ENCODE measurements at places on chromosomes 11 and 22. TPM values are rescaled to one million over a fixed set of nuclear protein-coding genes. Genes with fewer than 3 reads are reported as not detected.

DNA sequence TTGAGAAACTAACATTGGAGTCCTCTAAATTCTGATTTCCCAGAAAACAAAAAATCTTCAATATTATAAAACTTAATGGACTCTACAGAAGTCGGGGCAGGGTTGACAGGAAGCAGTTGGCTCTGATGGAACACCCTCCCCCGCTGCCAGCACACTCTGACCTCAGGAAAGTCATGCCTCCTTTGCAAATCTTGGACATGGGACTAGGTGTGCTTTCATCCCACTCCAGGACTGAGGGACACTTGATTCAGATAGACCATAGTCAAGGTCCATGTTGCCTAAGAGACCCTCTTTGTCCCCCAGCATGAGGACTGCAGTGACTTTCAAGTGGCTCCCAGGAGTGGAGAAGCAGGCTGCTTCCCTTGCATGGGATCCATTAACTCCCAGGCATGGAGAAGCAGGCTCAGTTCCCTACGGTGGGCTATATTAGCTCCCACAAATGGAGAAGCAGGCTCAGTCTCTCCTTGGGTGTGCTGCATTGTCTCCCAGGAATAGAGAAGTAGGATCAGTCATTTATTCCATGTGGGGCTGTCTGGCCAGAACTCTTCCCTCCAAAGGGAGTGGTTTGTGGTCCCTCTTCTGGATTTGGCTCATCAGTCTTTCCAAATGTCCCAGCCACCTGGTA, 38.3 kb downstream of the C22orf31 start:
- no peak for DNase-seq

GRCh38 chr11:45041596-45041995, 90.9 kb upstream of the TP53I11 start:
- DNase-seq: no peak

FBLN1 gene
- polyA plus RNA-seq: 96.0 TPM

DNA sequence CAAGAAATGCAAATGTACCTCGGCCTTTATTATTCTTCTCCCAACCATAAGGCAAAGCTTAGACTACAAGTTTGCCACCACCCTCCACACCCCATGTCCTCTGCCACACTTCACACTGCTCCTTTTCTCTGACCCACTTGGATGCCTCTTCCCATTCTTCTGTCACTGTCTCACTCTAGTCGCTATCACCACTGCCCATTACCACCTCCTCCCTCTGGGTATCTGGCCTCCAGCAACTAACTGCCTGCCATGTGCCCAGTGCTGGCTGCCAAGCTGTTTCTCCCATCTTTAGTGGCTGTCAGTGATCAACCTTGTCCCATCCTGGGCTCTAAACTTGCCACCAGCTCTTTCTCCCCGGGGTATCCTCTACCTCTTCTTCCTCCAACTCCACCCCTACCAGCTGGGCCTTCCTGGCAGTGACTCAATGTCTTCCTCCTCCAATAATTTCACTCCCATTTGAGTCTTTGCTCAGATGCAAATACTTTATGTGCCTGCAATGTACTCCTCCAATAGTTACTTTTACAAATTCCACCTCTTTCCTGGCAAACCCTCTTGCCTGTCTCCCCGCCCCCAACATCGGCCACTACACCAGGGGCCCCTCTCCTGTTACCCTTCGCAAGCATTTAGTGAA, 20.1 kb upstream of the KDM2A start:
- DNase-seq: no peak

DNA sequence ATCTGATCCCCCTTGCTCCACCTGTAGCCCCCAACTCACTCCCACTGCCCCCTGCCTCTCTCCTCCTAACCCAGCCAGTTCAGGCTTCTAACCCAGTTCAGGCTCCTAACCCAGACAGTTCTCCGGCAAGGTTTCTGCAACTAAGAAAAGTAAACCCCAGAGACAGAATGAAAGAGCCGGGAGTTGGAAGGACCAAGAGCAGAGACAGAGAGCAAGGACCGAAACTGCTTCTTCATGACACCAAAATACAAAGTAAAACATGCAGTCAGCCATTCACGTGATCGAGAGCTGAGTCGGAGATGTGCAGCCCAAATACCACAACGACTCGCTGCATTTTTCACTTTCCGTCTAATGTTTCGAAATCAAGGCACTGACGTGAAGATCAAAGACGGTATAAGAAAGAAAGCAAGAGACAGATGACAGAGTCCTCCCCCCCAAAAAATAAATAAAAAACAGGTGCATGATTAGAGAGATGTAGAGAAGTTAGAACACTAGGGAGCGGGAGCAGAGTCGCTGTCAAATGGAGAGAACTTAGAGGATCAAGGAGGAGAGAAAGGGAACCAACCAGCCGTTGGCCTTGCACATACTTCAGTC, 884 bp downstream of the IL10RA start:
- no peak for DNase-seq

KCNE3 gene
- polyA plus RNA-seq: 3.1 TPM

DNA sequence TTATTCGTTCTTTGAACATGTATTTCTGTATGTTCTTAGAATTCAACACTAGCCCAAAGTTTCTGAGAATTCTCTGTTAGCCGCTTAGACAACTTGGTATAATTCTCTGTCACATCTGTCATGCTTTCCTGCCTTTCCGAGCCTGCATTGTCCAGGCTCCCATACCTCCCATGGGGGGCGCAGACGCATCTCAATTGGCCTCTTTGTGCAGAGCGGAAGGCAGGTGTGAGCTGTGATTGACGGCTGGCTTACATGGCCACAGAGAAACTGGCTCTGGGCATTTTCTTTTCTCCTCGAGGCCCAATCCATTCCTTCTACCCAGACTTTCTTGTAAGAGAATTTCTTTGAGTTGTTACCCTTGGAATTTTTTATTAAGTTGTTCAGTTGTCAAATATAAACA, 132.7 kb upstream of the SESN3 start:
- DNase-seq: no peak

- DNase-seq: no peak
Measured at GRCh38 chr11:44848963-44849350, 101.7 kb downstream of the TP53I11 start.

DNA sequence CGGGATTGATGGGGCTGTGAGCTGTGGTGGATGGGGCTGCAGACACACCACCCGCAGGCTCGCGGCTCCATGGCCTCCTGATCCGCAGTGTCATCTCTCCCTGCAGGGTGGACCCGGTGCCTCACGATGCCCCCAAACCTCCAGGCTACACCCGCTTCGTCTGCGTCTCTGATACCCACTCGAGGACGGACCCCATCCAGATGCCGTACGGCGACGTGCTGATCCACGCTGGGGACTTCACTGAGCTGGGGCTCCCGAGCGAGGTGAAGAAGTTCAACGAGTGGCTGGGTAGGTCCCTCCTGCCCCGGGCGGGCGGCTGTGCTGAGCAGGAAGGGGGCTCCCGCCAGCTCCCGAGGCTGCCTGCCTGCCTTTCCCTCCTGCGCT, 23.1 kb downstream of the MPPED1 start:
- no peak for DNase-seq

DNA sequence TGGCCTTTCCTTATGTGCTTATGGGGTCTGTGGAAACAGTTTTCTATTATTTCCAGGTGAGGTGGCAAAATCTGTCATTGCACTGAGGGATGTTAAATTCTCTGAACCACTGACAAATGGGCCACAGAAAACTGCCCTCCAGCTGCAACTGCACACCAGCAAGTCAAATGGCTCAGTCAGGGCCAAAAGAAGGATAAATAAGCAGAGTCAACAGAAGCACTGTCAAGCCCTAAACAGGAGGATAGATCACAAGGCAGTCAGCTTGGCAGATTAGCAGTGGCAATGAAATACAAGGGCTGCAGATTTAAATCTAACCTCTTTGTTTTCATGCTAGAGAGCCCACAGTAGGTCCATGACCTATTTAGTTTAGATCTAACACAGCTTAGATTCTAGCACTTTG, 435.6 kb downstream of the ETS1 start:
- DNase-seq: no peak

DNA sequence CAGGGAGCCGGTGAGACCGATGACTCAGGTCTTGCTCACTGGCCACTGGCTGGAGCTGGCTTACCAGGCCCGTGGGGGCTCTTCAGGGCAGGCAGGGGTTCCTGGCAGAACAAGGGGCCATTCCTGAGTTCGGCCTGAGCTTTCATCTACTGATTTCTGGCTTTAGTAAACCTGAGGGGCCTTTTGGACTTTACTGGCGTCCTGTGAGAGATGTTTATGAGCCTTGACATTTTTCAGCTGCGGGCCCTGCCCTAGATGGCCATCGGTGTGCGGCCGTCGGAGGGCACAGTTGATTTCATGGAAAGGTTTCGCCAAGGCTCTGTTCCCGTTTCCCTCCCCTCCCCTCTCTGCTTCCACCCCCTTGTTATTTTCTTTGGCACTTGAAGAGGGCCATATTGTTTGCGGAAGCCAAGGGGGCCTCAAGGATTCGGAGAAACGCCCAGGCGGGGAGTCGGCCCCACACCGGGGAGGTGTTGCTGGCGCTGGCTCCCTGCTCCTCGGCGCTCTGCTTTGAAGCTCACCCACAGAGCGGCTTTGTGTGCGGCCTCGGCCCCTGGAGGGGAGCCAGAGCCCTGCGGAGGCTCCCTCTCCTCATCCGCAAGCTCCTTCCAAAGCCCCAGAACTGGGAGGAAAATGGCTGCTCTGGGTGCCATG, 17.7 kb downstream of the ELF5 start:
- no peak for DNase-seq

DNA sequence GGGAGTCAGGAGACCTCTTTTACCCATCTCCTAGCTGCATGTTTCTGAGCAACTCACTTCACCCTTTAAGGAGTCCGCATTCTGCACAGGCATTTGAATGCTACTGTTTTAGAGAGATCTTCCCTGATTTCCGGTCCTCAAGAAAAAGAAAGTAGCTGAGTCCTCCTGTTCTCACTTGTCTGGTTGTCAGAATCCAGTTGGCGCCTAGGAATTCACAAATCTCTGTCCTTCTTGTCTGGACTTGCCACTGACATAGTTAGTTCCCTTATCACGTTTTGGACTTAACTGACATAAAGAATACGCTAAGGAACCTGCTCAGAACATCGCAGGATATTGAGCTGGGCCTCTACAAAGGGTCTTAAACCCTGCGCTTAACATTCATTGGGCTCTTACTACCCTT, 61.3 kb upstream of the OR5P2 start:
- DNase-seq: no peak

OR56A1 gene
- not detected for polyA plus RNA-seq

DNA sequence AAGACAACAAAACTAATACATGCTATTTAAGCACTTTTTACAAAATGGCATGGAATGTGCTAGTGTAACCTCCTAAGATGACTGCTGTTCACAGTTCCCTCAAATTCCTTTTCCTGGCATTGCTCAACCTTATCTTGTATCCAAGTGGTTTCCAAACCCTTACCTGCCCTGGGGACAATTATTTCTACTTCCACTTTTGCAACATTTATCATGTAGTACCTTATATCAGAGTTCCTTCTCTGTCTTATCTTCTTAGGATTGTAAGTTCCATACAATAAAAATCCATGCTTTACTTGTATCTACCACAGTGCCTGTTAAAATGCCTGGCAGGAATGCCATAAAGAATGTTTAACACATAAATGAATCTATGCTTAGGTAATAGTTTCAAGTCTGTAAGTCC, 109.2 kb upstream of the MTMR2 start:
- DNase-seq: no peak

GRCh38 chr11:74683279-74683871, 47.9 kb downstream of the CHRDL2 start:
- no peak for DNase-seq

DNA sequence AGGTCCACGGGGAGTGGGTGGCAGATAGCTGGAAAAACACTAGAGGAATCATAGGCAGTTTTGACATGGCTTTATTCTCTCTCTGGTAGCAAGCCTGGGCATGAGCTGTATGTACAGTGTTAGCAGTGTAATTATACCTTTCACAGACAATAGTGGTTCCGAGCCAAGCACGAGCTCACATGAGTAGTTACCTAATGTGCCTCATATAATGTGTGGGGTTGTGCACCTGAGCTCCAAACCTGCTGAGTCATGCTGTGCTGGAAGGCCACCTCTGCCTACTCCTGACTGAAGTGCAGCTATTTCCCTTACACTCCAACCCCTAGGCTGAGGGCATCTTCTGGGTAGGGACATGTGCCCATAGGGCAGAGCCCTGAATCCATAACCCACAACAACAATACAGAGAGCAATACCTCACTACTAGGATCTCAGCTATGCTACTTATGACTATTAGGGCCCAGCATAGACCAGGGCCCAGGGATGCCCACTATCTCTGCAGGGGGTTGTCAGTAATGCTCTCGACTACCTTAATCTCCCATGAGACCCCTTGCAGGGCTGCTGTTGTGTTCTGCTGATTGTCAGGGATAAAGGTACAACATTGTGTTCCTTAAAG, 432.1 kb downstream of the DYNC2H1 start:
- DNase-seq: no peak

BRSK2 gene
- 0.97 TPM for polyA plus RNA-seq

GRCh38 chr22:39738746-39739145, 154.8 kb downstream of the ENTHD1 start:
- no peak for DNase-seq

- DNase-seq: no peak
Measured at GRCh38 chr11:121614636-121615240, 162.0 kb upstream of the SORL1-AS1 start.

DNA sequence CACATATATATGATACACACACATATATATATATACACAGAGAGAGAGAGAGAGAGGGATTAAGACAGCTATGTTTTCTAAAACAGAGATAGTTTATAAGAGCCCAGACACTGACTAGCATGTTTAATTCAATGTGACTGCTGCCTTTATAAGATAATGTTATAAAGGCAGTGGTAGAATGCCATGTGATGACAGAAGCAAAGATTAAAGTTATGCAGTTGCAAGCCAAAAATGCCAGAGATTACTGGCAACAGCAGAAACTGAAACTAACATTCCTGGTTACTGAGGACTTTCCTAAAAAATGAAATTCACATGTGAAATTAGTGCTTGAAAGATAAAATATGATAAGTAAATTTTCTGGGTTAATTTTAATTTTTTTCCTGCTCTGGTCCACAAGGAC, 1888.9 kb downstream of the LRRC4C start:
- no peak for DNase-seq

USP2 gene
- polyA plus RNA-seq: 48.6 TPM

GRCh38 chr11:33775832-33776470, 1.6 kb upstream of the FBXO3 start:
- DNase-seq: no peak

MCHR1 gene
- polyA plus RNA-seq: 0.74 TPM

DNA sequence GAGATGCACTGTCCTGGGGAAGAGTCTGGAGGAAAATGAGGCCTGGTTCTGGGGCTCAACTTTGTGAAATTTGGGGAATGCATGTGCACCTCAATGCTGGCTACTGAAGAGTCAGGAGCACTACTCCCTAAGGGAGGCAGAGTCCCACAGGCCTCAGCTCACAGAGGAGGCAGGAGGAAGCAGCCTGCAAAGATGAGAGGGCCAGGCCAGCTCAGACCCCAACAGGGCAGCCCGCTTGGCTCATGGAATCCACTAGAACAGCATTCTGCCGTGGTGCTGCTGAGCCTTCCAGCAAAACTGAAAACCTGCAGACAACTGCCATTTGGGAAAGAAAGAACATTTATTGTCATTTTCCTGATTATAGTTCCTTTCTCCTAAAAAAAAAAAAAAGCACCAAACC, 300.5 kb downstream of the CTTN start:
- DNase-seq: no peak
